HTR-8/SVneo (cell line): ENCODE measurements at places on chromosomes 6 and 20.
A peak's percentile ranks its signal among the peaks of the same experiment; 100 is the strongest.

GRCh38 chr6:42820512-42821340, 38.9 kb downstream of the BICRAL start:
- DNase-seq: no peak

GRCh38 chr20:22585786-22586493, 1.6 kb upstream of the FOXA2 start:
- DNase-seq: no peak

- no peak for DNase-seq
These were observed 112.7 kb downstream of the ISM1 start for GRCh38 chr20:13333793-13334192.

- no peak for DNase-seq
These were observed 70.9 kb upstream of the UFL1 start for GRCh38 chr6:96450770-96451130.

DNA sequence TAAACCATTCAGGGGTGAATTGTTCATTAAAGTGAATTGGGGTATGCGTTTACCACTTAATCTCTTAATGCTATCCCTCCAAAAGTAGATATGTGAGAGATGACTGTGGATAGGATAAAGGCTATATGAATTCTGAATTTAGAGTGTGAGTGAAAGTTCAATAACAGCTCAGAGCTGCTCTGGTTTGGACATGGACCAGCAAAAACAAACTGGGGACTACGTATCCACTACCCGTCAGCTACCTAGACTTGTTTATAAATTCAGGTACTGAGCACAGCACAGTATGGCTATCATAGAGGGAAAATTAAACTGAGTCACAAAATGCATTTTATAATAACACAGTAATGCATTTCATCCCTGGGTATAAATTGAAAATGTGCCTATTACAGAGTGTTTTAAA, 44.4 kb downstream of the HDDC2 start:
- DNase-seq: no peak

GRCh38 chr6:14540276-14540675, 422.7 kb downstream of the CD83 start:
- no peak for DNase-seq

GRCh38 chr6:30769088-30769852, 24.9 kb upstream of the IER3 start:
- DNase-seq: peak; percentile 93

GRCh38 chr6:43647613-43648012, 2.8 kb downstream of the RSPH9 start:
- no peak for DNase-seq

GRCh38 chr6:157337751-157338150, 14.4 kb upstream of the TMEM242 start:
- no peak for DNase-seq

GRCh38 chr6:145904391-145904790, 59.8 kb downstream of the SHPRH start:
- DNase-seq: no peak

- no peak for DNase-seq
These were observed 93.6 kb upstream of the BHLHE23 start for GRCh38 chr20:63100174-63100925.

DNA sequence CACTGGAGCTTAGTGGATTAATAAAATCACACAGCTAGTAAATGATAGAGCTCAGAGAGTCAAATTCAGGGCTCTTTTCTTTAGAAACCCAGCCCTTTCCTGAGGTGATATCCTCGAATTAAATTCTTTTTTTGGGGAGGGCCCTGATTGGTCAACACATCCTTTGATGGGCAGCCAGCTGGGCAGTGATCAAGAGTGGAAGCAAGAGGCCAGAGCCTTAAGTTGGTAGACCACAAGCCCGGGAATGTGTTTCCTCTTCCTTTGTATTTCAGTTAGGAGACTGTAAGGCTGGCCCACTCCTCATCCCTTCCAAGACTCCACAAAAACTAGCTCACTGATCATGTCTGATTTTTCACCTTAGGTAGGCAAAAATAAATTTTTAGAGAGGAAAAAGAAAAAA, 640.5 kb downstream of the DHX35 start:
- no peak for DNase-seq

DNA sequence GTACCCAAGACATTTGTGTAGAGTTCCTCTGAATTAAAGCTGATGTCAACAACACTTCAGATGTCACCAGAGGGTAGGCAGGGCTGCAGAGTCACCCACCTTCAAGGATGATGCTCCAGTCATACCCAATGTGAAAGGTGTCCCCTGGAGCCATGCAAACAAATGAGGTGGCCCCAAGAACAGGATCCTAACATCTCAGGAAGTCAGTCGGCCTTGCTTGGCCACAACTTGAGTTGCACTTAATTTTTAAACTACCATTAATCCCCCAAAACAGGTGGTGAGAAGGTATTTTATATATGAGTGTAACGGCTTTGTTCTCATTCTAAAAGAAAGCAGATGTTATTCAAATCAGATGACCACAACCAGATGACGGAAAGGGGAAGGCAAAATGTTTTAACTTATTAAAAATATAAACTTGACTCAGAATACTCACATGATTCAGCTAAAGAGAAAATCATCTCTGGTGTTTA, 21.1 kb upstream of the SERPINB1 start:
- DNase-seq: no peak

DNA sequence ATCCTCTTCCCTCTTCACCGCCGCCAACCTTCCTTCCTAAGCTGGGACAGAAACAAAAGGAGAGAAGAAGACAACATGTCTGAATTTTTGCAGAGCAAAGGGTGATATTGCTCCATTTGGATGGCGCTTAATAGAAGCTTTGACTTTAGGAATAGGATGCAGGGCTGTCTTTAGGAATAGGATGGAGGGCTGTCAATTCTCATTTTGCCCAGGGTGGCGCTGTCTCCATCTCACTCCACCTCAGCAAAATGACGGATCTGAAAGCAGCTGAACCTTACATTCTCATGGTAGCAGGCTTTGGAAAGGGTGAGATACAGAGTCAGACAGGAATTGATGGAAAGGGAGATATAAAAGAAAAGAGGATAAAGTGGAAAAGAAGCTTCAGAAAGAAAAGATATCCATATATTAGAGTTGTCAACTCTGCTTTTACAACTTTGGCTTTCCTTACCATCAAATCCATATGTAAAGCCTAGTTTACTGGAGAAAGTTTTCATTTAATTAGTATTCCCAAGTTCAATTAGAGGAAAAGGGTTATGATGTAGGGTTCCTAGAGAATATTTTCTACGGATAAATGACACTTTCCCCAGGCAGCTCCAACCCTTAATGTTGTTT, 2.4 kb downstream of the MTCL3 start:
- peak; percentile 74 for DNase-seq

DNA sequence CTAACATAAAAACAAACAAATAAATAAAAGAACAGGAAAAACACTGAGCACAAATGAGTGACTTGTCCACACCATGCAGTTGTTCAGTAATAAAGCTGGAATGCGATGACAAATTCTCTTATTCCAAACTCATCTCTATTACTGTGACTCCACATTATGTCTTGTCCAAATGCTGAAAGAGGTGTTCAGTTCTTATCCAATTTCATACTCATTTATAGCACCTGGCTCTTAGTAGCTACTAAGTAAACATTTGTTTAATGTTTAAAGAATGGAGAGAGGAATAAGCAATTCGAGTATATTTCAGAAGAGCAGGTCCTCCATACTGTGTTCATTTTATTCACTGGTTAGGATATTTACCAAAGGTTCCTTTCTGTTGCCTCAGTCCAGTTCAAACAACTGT, 439.0 kb upstream of the JAG1 start:
- no peak for DNase-seq

DNA sequence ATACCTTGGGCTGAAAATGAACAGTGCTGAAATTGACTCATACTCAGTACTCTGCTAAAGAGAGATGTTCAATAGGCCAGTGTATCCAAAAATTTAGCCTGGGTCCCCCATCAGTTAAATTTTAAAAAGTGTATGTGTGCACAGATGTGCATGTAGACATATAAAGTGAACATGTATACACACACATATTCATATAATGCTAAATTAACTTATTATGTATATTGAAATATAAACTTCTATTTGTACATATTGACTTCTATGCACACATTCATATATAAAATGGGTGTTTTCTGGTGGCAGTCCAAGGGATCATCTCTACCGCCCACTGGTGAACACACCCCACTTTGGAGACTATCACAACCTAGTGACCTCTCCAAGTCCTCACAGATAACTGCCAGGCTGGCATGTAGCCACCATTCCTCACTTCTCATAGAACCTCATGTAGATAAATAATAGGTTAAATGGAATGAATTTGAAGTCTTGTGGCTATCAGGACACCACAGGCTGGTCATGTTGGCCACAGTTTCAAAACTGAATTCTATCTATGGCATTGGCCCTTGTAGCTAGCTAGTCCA, 8.8 kb downstream of the SLC22A16 start:
- no peak for DNase-seq

DNA sequence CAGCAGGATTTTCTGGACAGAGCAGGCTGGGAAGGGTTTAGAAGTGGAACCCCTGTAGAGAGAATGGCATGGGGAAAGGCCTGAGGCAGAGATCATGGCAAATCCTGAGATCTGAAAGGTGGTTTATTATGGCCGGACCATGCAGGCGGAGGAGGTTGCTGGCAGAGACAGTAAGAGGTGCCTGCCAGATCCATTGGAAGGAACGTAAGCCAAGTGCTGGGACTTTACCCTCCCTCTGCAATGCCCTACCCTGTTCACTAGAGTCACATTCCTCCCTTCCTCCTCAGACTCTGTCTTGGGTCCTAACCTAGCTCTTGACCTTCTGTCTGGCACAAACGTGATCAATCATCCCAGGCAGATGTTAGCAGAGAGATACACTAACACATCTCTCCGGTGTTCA, 66.4 kb upstream of the SLC22A23 start:
- DNase-seq: no peak

- DNase-seq: no peak
These were observed 63.5 kb upstream of the VSTM2L start for GRCh38 chr20:37839432-37839827.

DNA sequence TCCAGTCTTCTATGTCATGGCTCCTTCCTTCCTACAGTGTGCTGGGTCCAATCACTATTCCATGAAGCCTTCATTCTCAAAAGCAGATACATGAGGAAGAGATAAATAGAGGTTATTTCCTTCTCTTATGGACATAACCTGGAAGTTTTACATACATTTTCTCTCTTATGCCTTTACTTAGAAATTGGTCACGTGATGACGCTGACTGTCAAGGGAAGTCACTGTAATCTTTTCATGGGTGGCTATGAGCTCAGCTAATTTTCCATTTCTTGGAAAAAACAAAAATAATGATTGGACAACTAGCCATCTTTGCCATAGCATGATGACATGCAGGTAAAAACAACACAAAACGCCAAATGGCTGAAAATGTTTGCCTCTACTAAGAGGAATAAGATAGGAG, 151.6 kb upstream of the PRSS16 start:
- no peak for DNase-seq

DNA sequence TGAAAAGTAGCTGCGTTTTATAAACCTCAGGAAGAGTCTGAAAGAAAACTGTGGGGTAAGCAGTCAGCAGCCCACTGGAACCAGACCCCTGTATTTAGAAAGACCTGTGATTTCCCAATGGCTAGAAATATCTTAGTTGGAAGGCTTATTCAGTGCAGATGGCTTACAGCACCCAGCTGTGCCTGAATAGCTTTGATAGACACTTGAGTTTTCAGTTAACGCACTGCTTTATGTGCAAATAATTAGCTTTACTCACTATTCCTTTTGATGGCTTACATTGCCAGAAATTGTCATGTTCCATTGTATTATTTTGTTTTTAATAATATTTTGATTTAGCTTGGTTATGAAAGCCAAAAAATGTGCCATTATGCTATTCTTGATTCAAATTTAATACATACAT, 465.3 kb upstream of the SYNCRIP start:
- DNase-seq: no peak

DNA sequence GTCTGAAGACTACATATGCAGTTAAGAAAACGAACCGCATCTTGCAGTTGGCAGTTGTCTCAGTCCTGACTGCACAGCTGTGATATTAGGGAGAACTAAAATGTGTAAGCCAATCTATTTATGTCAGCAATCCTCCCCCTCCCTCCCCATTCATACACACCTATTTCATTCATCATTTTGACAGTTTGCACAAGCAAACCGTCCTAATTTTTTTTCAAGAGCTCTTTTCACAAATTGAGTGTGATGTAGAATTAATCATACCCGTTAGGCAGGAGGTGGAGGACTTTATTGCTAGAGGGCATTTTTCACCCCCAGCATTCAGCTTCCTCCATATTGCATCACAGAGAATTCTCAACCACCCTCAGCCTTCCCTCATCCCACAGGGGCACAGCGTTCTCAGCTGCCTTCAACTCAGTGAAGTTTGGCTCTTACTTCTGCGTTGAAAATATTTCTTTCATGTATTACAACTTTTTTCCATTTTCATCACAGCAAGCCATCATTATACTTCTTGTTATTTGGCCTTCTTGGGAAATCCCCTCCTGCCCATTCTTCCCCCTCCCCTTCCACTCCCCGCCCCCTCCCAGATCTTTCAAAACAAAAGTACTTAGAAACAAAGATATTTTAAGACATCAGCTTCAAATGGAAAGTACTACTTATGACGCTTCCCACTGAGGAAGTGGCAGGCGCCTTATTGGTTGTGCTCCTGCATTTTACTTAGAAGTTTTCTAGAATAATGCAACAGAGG, 37.5 kb downstream of the NOX3 start:
- peak; percentile 5 for DNase-seq
